Activated T-cell treated with anti-CD3 and anti-CD28 coated beads for 48 hours (primary cell): ENCODE measurements at places on chromosomes 7 and 10.

DNA sequence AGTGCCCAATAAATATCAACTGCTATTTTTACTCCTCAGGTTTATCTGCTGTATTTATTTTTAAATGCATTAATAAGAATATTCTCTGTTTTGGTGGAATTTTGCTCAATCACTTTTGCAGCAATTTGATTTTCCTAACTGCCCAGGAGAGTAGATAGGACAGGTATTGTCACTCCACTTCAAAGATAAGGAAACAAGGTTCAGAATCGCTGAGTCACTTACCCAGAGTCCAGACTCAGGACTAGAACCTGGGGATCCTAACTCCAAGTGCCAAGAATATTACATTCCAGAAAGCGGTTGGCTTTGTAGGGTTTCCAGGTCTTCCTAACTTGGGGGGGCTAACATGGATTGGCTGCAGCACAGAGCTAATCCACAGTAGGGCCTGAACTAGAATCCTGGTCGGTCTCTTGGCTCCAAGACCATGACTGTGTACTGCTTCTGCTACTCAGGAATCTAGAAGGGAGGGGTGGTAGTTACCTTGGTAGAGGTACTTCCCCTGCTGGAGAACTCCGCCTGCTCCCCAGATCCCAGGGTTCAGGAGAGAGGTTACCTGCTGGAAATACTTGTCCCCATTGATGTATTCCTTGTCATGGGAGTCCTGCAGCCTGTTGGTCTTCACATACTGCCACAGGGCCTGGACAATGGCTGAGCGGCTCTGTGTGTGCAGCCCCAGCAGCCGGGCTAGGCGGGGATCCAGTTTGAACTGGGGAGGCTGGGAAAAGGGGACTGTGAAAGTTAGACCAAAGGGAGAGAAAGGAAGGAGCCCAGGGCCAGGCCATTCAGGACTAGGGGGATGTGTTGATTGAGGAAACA is 7.3 kb downstream of the SMARCD3 start:
- DNase-seq: no peak

DNA sequence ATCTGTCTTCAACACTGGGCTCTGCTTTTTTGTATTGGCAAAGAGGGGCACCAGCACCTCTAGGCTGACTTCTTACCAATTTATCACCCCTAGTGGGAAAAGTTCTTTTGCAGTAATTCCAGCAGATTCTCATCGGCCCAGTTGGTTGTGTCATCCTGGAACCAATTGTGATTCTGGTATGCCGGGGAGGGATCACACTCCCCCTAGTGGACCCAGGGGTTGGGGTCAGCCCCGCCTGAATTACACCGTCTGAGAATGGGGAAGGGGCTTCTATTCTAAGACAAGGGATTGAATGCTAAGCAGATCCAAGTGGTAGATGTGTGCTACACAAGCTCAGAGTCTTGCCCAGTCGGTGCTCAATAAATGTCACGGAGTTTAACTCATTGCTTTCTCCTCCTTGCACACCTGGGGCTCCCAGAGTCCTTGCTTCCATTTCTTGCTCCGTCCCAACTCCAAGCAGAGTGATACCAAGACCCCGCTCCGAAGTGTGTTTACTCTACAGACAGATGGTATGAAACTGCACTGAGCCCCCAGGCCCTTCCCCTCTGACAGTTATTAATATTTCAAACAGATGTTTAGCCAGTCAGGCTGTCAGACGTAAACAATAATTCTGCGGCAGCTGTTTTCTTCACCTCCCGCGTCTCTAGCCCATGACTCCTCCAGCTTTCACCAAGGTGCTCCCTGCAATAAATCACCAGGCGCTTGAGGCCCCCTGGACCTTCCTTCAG is 71.9 kb downstream of the C10orf105 start:
- DNase-seq: no peak

DNA sequence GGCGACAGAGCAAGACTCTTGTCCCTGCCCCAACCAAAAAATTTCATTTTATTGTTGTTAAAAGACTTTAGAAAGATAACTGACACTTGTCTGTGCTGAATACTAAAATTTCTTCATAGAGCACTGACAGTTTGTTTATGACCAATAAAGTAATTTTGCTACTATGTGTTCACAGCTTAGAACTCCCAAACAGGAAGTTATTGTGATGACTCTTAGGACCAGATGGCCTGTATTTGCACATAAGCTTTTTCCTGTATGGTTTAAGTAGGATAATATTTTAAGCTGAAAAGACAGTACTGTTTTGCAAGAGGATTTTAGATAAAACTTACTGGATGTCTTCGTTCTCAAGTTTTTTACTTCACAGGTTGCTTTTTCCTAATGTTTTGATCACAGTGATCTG is 80.7 kb downstream of the MMRN2 start:
- no peak for DNase-seq

DNA sequence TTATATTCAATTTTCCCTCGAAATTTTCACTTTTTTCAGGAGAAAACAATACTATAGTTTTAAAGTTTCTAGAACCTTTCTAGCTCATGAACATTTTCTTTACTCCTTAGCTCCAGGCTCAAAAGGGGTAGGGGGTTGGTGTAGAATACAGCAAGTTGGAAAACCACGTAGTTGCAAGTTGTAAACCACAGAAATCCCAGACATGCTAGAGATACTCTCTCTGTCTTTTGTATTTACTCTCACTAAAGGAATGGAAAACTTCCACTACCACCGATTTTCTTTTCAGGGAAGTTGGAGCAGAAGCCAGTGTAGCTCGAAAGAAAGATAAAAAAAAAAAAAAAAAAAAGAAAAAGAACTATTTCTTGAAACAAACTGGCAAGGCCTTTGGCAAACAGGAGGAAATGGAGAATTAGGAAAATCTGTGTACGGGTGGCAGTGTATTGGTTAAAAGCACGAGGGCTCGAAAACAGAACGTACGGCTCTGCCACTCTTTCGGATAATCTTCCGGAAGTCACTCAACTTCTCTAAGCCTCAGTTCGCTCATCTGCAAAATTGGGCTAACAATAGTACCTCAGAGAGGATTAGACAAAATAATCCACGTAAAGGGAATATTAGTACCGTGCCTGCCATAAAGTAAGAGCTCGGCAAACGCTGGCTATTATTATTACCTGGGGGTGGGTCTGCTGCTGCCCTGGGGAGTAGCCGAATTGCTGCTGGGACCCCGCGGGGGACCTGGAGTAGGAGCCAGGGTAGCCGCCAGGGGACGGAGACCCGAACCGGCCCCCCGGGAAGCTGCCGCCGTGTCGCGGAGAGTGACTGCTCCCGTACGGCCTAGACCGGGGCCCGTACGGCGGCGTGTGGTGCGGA is 628 bp downstream of the MPLKIP start:
- no peak for DNase-seq

DNA sequence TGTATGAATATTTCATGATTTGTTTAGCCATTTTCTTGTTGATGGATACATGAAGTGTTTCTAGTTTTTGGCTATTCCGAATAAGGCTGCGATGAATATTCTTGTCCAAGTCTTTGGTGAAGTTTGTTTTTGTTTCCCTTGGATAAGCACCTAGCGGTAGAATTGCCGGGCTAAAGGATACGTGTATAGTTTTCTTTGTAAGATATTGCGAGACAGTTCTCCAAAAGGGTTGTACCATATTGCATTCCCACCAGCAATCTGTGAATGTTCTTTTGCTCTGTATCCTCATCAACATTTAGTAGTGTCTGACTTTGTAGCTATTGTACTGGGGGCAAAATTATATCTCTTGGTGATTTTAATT is 142.6 kb downstream of the DOCK1 start:
- DNase-seq: no peak

GRCh38 chr10:84026821-84027257 is 112.5 kb upstream of the GHITM start:
- no peak for DNase-seq

GRCh38 chr7:22343612-22344011 is 13.3 kb downstream of the RAPGEF5 start:
- no peak for DNase-seq

GRCh38 chr10:57161157-57161556 is 800.1 kb upstream of the ZWINT start:
- DNase-seq: no peak

GRCh38 chr10:73863039-73863817 is 11.1 kb downstream of the CAMK2G start:
- DNase-seq: no peak

- no peak for DNase-seq
These were observed 8.3 kb upstream of the EBF3 start for GRCh38 chr10:129972145-129972965.

DNA sequence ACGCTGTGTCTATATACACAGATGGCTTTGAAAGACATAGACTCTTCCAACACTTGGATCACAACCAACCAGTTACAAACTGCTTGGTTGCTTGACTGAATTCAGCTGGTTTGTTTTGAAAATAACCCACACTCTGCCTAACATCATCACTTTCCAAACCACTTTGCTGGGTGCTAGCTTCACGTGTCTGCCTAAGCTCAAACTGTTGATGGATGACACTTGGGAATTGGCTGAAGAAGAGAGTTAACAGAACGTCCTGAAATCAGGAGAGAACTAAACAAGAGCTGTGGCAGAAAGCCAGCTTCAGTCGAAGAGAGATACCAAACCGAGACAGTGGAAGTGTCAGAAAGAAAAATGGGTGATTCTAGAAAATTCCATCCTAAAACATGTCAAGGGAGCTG is 420.8 kb upstream of the AUTS2 start:
- no peak for DNase-seq

DNA sequence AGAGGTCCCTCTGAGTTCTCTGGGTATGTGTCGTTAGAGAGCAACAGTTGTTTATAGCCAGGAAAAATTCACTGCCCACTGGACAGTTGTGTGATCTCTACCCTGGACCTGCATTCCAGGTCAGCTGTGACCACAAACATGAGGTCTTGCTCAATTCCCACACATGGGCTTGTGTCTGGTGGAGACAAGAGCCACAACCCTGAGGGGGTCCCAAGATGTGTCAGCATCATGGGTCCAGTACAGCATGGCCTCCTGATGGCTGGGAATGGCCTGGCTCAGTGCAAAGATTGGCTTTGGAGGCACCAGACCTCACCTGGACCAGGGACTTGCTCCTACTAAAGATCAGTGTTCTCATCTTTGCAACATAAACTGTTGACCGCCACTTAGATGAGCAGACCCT is 751.6 kb downstream of the GRID1 start:
- DNase-seq: no peak

DNA sequence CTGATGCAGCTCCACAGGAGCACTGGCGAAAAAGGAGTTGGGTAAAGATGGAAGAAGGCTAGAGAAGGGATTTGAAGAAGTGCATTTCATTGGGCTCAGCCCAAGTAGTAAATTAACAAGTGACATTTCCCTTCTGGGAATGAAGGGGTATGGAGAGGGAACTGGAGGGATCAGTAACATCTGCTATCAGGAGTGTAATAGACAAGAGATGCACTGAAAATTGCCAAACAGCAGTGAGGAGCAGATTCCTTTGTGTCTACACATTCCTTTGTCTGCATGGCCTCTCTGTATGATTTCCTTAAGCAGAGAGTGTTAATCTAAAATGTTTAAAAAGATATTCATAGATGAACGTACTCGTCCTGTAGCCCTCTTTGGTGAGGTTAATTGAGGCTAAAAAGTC is 148.2 kb upstream of the FERD3L start:
- no peak for DNase-seq

DNA sequence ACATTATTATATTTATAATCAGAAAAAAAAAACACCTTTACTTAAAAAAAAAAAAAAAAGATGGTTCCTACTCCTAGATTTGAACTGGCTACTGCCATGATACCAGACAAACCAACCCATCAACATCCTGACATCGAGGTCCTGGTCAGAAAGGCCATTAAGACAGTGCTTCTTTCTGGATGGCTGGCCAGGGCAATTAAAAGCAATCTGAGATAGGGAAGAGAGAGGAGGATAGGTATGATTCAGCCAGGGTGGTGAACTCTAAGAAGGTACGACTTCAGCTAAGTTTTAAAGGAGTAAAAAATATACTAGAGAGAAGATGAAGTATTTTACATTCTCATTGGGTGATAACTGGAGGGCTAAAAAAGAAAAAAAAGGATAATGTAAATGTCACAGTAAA is 139.0 kb downstream of the DOCK4 start:
- DNase-seq: no peak

GRCh38 chr7:155694851-155695250 is 50.4 kb downstream of the RBM33 start:
- no peak for DNase-seq

GRCh38 chr10:64690194-64690593 is 1169.0 kb downstream of the REEP3 start:
- no peak for DNase-seq

GRCh38 chr10:85250304-85250703 is 921.9 kb downstream of the CCSER2 start:
- no peak for DNase-seq

GRCh38 chr7:132141109-132141508 is 435.2 kb downstream of the PLXNA4 start:
- no peak for DNase-seq

DNA sequence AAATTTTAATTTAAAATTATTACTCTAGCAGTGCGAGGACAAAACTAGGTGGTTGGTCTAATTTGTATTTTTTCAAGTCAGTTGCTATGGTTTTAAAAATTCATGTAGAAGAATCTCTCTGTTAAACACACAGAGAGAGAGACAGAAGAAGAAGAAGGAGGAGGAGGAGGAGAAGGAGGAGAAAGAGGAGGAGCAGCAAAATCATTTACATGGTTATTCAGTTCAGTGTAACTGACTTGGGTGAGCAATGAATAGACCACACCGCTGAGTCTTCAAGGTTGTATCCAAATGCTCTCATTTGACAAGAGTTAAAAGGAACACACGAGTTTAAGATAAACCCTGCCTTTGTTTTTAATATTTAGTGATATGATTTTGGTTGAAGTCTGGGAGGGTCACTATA is 131.1 kb downstream of the PDE1C start:
- DNase-seq: no peak

- DNase-seq: no peak
These were observed 71.6 kb upstream of the GRID1 start for GRCh38 chr10:86438091-86438749.
